ENCODE measurements at places on chromosomes 13 and 19.

- no peak for DNase-seq
Observed at GRCh38 chr19:27773318-27774094, 1439.4 kb downstream of the UQCRFS1 start.

DNA sequence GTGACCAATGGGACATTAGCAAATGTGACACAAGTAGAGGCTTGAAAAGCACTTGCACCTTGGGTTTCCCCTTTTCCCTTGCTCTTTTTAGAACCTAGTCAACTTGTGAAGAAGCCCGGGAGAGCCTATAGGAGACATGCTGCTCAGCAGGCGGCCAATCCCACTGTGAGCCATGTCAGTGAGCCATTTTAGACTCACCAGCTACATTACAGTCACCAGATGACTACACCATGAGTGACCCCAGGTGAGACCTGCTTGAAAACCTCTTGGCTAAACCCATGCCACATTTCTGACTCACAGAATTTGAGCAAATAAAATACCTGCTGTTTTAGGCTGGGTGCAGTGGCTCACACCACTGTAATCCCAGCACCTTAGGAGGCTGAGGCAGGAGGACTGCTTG is 317.5 kb downstream of the KLF12 start:
- no peak for DNase-seq

GRCh38 chr13:33917190-33917589 is 99.2 kb downstream of the RFC3 start:
- no peak for DNase-seq

- no peak for DNase-seq
Observed at GRCh38 chr13:95644601-95645052, at the start of gene DZIP1. DZIP1 (minus strand) TSS chr13:95644706; CDS start chr13:95642029, 2,677 bp downstream.

DNA sequence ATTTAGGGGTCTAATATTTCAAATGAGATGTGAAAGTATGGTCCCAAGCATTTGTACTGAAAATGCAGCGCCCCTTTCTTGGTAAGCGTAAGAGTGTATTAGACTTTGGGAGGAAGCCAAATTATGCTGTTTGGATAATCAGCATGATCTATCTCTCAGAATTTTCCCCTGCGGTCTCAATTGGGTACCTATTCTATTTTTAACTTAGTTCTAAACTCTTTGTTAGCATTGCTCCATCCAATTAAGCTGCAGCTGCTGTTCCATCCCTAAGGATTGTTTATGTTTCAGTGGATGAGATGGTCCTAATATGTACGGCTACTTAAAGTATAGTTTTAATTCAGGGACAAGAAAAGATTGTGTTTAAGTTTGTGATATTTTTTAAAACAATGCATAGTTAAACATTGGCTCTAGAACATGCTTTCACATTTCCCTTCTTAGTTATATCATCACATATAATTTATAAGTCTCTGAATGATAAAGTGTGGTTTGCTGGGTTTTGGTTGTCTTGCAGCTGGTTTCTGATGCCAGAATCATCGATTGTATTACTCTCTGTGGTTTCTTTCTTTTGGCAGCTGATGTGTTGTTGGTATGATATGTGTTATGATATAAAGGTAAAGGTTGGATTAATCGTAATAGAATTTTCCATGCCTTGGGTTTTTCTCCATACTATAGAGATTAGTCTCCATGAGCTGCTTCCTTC is 15.0 kb downstream of the POLR1D start:
- DNase-seq: no peak

DNA sequence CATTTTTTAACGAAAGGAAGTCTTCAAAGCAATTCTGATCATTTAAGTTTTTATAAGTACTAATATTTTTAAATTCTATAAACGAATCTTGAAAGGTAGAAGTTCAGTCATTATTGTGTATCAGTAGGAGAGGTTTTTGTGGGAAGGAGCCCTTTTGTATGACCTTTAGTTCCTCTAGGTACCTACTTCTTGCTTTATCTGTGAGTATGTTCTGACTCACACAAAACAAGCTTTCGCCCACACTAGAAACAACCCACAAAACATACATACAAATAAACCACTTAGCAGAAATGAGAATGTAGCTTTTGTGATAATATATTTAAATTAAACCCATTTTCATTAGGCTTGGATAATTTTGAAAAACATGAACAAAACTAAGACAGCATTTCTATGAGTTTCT is 27.8 kb downstream of the ERCC5 start:
- no peak for DNase-seq

- no peak for DNase-seq
Observed at GRCh38 chr19:34044021-34044420, 128.3 kb upstream of the LSM14A start.

DNA sequence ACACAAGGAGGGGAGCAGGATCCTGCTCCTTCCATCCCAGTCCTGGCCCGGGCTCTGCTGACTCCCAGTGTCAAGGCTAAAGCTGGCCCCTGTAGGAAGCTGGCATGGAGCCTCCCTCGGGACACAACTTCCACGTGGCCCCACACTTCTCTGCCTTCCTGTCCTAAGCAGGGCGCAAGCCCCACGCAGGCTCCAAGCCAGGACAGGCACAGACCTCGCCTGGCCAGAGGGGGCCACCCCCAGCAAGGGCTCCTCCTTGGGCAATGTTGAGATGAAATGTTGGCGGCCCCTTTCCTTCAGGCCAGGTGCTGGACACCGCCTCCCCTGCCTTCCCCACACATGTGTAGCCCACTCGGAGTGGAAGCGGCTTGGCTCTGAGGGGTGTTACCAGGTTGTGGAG is 66.6 kb downstream of the COL4A1 start:
- DNase-seq: no peak

- DNase-seq: no peak
Observed at GRCh38 chr13:78022164-78022877, 103.7 kb upstream of the EDNRB start.

- DNase-seq: no peak
Observed at GRCh38 chr13:95403349-95404140, 102.3 kb upstream of the ABCC4 start.

- DNase-seq: no peak
Observed at GRCh38 chr19:7654401-7654800, 14.4 kb upstream of the RETN start.

- DNase-seq: no peak
Observed at GRCh38 chr13:34335014-34336007, 517.4 kb downstream of the RFC3 start.

- DNase-seq: no peak
Observed at GRCh38 chr13:21176982-21177284, 475 bp downstream of the MRPL57 start.

GRCh38 chr19:46489445-46490272 is 6.0 kb downstream of the PNMA8B start:
- no peak for DNase-seq

GRCh38 chr13:113129921-113130750 is 7.5 kb downstream of the F10 start:
- no peak for DNase-seq

GRCh38 chr19:588093-588740 is 1.5 kb upstream of the HCN2 start:
- peak; percentile 45 for DNase-seq

DNA sequence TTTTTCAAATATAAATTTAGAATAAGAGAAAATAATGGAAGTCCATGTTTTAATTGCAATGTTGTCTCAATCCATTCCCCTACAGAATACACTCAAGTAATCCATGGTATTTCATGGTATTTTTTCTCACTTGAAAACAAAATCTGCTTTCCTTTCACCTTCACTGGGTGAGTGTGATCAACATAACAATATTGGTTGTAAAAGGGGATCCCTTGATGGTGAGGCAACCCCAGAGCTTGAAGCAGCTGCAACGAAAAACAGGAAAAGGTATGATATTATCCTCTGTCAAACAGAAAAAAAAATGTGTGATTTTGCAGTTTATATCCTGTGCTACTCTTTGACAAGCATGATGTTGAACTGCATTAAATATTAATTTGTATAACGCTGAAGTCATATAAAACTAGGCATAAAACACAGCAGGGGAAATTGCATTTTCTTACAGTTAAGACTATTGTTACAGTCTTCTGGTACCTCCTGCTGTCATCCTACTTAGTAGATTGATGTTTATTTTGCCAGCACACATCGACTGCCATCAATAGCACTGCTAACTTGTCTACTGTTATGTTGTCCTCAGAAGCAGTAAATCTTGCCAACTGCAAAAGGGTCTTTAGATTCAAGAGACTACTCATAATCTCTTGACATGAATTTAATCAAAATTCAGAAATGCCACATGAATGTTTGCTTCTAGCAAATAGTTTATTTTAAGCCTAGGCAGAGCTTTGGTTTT is 373.1 kb upstream of the MIR17HG start:
- no peak for DNase-seq

DNA sequence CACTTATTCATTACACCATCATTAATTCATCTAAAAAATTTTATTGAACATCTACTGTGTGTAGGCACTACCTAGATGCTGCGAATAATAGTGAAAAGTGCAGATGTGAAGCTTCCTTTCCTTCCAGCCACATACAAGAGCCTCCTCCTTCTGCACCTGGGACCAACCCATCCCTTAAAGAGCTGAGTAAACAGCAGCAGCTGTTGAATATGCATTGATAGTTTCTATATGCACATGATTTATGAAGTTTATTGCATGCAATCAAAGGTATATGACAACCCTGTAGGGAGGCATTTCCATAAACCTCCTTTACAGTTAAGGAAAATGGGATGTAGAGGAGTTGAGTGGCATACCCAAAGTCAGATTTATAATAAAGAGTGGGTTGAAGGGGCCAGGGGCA is 110.3 kb upstream of the IPO5 start:
- no peak for DNase-seq

DNA sequence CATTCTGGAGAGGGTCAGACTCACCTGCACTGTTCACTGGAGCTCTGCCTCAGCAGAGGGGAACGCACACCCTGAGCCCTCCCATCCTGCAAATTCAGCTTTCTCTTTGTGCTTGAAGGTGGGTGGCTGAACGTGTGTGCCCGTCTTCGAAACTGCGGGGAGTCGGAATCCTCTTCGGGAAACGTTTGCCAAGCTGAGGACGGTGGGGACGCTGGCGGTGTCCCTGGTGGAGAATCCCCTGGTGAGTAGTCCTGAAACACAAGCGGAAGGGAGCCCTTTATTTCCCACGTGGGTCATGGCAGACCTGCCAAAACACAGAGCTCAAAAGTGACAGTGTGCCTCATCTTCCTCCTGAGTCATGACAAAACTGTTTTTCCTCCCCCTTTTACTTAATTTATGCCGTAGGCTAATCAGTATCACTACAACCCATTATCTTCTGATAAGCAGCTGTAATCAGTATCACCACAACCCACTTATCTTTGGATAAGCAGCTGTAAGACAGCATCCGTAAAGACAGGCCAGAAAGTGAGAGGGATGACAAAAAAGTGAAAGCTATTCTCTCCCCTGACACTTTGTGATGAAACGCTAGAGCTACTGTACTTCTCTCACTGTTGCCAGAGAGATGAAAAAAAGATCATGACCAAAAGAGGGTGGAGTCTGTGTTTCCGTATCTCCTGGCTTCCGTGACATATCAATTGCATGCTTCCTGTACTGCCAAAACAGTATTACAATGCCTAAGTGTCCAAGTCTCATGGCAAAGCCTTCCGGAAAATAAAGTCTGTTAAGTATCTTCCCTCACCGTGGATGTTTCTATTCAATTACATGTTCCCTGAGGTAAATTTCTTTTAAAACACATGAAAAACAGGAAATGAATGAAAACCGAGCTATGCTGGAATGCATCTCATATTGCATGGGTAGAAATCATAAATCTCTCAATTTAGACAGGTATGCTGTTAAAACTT is 155.5 kb downstream of the TBC1D4 start:
- DNase-seq: peak; percentile 18

- no peak for DNase-seq
Observed at GRCh38 chr13:93847162-93847561, 620.6 kb downstream of the GPC6 start.

DNA sequence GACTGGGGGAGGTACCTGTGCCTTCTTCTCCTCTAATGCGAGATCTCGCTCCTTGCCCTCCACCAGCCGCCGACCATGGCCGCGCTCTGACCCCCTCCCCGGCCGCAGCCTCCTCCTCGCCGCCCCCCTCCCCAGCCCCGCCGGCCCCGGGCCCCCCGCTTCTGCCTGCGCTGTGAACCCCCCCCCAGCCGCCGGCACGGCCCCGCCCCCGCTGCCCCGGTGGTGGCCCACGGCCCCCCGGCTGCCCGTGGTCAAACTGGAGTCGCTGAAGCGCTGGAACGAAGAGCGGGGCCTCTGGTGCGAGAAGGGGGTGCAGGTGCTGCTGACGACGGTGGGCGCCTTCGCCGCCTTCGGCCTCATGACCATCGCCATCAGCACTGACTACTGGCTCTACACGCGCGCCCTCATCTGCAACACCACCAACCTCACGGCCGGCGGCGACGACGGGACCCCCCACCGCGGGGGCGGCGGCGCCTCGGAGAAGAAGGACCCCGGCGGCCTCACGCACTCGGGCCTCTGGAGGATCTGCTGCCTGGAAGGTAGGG is at the start of gene CACNG8:
CACNG8 (plus strand) TSS at position 51 of the 545 bp plus-strand sequence.
- DNase-seq: no peak

GRCh38 chr13:59157181-59157580 is 1006.5 kb downstream of the DIAPH3 start:
- DNase-seq: no peak

DNA sequence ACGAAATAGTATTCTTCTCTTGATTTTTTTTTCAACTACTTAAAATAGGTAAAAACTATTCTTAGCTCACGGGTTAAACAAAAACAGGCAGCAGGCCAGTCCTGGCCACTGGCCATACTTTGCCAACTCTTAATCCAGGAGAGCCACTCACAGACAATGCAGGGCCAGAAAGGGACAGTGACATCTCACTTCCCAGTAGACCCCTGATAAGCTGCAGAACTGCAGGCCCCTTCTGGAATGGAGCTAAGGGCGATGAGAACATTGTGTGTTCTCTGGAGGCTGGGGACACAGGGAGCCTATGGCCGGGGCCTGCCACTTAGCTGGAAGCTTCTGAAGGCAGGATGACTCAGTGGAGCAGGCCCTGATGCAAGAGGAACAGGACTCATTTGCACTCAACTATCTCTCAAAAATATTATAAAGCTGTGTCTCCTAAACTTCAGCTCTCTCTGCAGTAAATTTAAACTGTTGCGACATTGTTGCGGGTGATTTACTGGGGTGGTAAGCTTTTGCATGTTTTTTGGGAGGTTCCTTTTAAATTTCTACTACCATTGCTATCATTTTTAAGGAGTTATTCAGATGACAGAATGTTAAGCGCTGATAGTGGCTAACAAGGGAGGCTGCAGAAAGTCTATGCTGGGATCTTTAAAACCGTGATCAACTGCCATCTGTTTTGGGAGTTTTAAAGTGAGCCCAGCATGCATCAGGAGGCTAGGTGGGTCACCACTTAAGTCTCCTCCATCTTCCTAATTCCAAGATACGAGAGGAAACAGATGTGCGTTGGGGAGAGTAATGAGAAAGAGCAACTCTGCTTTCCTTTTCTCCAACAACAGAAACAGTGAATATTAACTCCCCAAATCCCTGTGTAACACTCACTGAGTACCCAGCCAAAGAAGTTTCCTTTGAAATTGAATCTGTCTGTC is 33.2 kb upstream of the KATNAL1 start:
- DNase-seq: no peak

- no peak for DNase-seq
Observed at GRCh38 chr13:65642996-65643395, 1587.1 kb downstream of the PCDH9 start.
